ENCODE measurements at places on chromosomes 1 and 21.

DNA sequence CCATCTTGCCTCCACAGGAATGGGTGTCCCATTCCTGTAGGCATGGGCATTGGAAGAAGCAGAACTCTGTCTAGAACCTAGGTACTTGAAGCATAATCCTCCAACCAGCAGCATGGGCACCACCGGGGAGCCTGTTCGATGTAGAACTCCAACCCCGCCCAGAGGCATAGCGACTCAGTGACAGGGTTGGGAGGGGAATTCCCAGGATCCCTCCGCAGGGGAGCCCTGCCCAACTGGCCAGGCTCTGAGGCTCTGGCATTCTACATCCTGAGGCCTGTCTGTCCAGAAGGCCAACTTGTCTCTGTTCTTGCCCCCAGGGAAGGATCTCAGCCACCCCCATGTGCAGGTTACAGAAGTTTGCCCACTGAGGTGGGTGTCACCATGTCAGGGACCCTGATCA lies 38.2 kb downstream of the CACNA1S start:
- DNase-seq: no peak

GRCh38 chr1:206508956-206509355 lies 1.6 kb downstream of the RASSF5 start:
- DNase-seq: no peak

GRCh38 chr1:109850194-109850593 lies 60.5 kb upstream of the CSF1 start:
- no peak for DNase-seq

DNA sequence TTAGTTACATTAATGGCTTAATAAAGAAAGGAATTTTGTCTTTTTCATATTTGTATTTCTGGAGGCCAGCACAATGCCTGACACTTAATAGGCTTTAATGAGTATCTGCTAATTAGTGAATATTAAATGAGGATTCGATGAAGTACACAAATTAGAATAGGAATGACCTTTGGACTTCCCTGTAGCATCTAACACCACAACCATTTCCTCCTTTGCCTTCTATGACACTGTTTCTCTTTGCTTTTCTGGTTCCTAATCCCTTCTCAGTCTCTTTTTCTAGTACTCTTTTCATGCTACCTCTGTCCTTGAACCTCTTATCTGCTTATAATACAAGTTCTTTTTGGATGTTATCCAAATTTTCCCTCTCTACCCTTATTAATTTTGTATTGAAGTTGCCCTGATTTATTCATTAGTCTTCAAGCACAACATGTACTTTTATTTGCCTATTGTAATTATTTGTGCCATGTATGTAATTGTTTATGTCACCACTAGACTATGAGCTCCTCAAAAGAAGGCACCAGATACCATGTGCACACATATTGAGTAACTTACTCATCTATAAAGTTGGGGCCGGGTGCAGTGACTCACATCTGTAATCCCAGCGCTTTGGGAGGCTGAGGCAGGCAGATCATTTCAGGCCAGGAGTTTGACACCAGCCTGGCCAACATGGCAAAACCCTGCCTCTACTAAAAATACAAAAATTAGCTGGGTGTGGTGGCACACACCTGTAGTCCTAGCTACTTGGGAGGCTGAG lies 23.8 kb downstream of the RPS27 start:
- DNase-seq: no peak

DNA sequence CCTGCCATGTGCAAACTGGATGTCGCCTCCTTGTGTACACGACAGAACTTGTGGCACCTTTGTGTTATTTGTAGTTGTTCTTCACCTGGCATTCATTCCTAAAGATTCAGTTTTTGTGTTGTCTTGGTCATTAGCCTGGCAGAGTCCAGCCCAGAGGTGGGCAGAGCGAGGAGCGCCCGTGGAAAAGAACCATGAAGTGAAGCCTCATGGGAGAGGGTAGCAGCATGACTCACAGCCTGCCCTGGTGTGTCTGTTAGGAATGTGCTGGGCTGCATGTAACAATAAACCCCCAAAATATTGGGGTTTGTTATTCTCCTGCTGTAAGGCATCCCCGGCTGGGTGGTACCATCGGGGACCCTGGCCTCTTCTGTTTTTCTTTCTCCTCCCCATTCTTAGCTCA lies 124.9 kb upstream of the TMEM51 start:
- DNase-seq: no peak

- no peak for DNase-seq
These were observed 659 bp downstream of the FAF1 start for GRCh38 chr1:50959303-50959912.

DNA sequence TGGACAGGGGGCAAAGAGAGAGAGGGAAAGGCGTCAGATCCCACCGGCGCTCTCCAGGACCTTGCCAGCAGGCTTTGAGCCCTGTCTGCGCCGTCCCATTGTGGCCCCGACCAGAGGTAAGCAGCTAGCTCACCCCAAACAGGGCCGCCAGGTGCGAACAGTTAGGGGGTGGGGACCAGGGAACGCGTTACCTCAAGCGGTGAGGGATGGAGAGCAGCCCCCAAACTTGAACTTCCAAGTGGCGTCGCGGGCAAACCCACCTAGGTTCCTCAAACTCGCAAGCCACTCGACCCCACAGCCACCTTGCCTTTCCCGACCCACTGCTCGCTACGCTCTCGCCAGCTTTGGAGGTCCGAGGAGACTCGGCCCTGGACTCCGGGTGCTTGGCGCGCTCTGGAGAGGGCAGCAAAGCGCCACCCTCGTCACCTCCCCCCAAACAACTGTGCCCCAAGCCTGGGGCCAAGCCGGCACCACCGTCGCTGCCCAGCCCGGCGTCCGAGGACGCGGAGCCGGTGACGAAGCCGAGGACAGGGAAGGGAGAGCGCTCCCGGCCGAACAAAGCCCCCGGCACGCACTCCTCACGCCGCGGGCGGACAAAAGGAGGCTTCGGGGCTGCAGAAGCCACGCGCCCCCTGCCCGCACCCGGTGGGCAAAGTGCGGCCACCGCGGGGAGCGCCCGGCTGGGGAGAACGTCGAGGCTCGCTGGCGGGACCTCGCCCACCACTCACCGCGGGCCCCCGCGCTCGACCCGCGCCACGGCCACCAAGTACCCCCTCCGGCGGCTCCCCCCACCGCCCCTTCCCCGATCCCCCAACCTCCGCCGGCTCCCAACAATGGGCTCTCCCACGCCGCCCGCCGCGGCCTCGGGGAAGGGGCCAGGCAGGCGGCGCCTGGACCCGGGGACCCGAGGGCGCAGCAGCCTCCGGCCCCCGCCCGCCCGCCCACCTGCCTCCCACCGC lies 976 bp downstream of the SSBP3 start:
- no peak for DNase-seq

DNA sequence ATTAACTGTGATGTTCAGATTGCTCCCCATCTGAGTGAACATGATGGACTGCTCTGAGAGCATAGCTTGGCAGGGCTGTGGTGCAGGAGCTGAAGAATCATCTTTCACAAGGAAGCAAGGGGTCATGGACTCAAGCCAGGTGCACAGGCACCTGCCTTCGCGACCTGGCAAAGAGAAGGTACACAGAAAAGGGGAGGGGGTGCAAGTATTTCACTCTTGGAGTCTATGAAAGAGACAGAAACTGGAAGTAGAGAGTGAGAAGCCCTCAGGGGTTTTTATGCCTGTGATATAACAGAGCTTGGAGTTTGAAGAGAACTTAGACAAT lies 232.6 kb upstream of the PLXNA2 start:
- no peak for DNase-seq

DNA sequence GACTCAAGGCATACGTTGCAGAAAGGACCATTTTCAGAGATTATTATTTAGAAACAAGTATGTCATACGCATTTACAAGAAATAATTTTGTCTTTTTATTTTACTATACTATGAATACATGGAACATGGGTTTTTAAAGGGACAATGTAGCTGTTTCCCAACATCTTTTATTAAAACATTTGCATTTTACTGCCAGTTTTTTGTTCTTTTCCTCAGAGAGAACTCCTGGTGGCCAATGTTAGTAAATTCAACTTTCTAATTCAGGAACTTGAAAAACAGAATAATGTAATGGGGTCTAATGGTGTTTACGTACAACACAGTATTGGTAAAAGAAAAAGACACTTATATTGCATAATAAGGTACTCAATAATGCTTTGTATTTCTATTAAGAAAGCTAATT lies 14.9 kb downstream of the PRDM2 start:
- no peak for DNase-seq

DNA sequence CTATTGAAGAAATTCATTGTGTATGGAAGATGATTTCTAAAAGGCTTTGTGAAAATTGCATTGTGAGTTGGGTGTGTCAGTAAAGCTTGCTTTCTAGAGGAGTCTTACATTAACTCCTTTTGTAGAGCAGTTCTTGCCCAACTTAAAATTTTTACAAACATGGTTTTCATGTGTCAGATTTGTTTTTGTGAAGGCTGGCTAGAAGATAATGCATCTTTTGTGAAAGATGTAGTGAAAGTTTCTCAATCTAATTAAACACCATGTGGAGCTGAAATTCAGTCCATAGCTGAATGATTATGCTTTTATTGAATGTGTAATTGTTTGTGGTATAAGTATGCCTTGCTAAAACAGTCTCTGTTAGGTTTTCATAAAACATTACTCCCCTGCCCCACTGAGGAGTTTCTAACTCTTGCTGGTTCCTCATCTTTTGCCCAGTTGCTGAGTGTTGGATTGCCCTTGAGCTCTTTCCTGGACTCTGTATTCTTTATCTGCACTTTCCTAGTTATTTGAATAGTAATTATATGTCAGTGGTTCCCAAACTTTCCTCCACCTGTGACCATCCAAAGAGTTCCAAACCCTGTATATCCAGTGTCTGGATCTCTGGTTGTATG lies 38.0 kb downstream of the KCTD3 start:
- no peak for DNase-seq

GRCh38 chr1:203992440-203992839 lies 80.5 kb upstream of the SOX13 start:
- DNase-seq: no peak

DNA sequence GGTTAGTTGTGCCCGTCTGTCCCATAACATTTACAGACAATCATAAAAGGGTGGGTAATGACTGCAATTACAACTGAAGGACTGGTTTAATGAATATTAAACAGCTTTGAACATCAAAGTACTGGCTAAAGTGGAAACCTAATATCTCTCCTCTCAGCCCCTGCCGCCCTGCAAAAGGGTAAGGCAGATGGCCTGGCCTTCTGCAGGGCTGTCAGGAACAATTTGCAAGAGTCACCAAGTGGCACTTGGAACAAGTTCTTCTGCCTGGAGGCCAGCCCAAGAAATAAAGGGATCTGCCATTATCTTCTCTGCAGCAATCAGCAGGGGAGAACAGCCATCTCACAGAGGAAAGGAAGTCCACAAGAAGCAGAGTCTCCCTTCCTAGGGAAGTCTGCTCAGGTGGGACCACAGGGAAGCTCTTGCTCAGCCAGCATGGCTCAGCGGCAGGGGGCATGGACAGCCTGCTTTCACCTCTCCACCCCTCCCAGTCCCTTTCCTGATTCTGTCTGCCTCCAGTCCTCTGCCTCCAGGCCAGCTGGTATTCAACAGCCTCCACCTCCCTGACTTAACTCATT lies 96.1 kb downstream of the TRABD2B start:
- no peak for DNase-seq

DNA sequence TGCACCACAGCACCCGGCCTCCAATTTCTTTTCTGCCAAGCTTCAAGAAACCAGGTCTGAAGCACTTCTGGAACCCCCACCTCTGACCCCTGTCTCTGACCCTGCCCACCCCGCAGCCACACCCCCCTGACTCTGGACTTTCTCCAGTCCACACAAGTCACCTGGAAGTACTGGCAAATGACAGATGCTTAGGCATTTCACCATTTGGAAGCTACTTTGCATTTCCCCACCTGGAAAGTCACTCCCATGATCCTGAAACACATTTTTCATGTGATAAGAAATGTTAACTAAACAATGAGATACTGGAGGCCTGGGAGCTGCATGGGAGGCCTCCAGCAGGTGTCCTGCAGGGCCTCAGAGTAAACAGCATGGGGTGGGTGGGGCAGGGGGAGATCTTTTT lies 45.7 kb downstream of the NTPCR start:
- no peak for DNase-seq

- DNase-seq: no peak
These were observed 62.4 kb downstream of the CD247 start for GRCh38 chr1:167455786-167456446.

DNA sequence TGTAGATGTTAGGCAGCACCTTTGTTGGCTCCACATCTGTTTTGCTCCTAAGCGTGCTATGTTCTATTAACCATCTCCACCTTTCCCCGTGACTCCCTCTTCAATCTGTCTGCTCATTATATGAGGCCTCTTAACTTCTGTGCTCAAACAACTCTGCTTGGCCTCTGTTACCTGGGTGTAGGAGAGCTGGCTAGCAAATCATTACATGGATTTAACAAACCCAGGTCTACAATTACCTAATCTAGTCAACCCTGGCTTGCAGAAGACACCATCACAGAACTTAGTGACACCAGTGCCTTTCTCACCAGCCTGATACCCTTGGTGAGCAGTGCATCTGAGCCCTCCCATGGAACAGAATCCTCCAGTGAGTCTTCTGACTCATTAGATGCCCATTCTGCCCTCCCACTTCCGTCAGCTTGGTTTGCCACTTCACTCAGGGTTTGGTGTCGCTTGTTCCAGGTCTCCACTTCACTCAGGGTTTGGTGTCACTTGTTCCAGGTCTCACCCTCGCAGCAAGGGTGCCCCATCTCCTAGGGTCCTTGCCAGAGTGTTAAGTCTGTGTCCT lies 92.0 kb upstream of the KIF26B start:
- no peak for DNase-seq

DNA sequence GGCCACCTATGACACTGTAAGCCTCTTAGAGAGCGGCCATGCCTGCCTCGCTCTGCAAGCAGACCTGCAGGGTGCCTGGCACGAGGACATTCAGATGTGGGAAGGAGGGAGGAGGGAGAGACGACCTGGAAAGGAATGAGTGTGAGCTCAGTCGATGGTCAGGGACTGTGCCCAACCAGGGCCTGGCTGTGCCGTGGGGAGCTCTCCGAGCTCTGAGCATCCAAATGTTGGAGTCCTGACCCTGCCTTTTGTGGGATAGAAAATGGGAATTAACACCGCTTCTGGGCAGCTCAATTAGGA lies 7.3 kb downstream of the CSTB start:
- DNase-seq: no peak

- DNase-seq: no peak
These were observed 29.2 kb upstream of the POFUT2 start for GRCh38 chr21:45316871-45317397.

DNA sequence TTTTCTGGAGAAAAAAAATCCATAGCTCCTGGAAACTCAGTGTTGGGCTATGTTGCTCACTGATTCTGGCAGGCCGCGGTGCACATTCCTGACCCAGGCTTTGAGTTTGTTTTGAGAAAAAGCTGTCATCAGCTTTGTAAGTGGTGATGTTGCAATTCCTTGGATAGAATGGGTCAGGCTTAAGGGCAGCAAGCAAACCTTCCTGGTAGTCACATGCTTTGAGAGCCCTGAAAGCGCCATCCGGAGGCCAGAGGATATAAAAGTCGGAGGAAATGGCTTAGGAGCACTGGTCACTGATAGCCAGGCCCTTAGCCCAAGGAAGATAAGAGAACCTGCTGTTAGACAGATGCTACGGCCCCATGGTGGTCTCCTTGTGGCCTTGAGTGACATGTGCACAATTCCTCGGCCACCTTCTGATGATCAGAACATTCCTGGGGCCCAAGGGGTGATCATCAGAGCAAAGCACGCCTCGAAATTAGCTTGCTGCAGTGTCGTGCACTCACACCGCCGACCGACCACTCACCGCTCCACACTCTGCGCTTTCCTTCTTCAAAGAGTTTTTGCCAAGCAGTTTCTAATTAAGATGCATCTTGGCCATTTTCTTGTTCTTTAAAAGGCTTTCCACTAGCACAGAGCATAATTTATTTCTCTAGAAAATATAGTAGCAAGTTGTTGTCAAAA lies 78.6 kb downstream of the MAN1C1 start:
- no peak for DNase-seq

All from D721Med (cell line).